ENCODE measurements at places on chromosomes 7 and 10. TPM values are rescaled to one million over a fixed set of nuclear protein-coding genes. Genes with fewer than 3 reads are reported as not detected.

DNA sequence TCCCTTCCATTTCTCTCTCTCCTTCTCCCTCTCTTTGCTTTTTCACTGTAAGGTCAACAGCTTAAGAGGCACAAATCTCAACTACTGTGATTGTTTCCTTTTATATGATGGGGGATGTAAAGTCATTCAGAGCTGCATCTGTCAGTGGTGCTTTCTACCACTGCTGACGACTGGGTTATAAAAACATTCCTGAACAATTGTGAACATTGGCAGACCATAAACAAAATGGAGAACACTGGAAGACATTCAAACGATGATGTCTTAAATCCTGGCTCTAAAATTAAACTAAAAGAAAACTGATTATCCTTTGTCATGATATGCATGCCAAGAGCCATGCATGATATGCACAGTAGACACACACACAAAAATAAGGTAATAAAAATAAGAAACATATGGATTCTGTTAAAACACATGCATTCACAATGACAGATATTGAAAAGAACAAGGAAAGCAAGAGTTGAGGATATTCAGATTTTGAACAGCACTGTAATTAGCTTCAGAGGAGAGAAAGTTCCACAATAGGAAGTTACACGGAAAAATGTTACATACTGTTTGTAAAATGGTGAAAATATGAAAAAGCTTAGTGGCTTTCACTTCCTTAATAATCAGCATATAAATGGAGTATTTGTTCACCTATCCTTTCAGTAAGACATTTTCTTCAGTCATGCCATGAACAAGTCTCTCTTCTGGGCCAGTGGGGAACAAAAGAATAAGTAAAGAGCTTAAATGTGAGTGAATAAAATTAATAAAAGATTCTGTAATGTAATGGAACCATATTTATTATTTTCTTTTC, 89.2 kb downstream of the RNLS start:
- no peak for DNase-seq

DNA sequence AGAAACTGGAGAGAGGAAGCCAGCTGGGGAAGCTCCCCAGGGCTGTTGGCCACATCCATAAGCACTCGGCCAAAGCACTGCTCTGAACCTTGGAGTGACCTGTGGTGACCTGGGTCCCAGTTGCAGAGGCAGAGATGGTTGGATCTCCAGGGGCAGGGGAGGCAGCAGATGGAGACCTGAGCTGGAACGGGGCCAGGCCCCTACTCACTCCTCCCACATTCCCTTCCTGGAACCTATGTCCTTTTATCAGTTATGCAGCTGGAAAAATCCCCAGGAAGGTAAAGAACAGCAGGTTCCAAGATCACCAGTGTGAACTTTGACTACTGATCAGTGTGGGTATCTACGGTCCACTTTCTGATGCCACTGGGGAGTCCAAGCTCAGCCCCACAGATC, 9.6 kb upstream of the PNLIPRP2 start:
- no peak for DNase-seq

DNA sequence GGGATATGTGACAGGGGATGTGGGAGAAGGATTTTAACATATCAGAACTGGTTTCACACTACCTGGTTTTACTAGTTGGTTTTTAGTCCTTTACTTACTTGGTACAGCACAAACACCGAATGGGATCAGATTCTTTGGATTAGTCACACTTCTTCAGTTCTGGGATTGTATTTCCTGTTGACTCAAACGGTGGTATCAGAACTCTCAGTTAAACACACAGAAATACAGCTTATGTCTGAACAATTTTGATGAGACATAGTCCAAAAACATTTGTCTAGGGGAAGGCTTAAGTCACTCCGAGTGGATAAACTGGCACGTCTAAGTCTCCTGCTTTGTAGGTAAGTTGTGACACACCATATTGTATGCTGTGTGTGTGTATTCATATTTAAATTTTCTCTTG, 480.5 kb downstream of the PHTF2 start:
- no peak for DNase-seq

DNA sequence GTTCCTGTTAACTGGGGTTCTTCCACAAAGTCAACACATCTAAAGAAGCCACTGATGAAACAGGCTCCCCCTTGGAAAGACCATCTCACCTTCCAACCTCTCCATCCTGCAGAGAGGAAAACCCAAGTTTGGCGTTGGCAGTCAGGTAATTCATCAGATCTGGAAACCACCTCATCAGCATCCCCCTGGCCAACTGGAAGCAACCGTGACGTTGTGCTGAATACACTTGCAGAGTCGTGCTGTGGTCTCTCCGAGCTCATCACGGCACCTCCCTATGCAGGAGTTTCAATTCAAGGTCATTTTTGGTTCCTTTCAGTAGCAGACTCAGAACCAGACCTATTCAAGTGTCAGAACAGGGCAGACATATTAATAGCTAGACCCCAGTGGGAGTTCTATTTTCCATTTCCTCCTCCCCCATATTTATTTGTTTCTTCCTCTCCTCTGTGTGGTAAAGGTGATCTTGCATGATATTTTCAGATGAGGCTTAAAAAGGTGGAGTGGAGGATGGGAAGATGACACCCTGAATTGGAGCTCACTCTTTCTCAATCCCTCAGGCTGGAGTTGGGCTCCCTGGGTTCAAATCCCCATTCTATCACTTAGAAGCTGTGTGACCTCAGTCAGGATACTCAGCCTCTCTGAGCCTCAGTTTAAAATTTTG, 149.1 kb upstream of the ADO start:
- DNase-seq, result no peak

- no peak for DNase-seq
These were observed 141.1 kb upstream of the ITGB1 start for GRCh38 chr10:33098951-33099663.

DNA sequence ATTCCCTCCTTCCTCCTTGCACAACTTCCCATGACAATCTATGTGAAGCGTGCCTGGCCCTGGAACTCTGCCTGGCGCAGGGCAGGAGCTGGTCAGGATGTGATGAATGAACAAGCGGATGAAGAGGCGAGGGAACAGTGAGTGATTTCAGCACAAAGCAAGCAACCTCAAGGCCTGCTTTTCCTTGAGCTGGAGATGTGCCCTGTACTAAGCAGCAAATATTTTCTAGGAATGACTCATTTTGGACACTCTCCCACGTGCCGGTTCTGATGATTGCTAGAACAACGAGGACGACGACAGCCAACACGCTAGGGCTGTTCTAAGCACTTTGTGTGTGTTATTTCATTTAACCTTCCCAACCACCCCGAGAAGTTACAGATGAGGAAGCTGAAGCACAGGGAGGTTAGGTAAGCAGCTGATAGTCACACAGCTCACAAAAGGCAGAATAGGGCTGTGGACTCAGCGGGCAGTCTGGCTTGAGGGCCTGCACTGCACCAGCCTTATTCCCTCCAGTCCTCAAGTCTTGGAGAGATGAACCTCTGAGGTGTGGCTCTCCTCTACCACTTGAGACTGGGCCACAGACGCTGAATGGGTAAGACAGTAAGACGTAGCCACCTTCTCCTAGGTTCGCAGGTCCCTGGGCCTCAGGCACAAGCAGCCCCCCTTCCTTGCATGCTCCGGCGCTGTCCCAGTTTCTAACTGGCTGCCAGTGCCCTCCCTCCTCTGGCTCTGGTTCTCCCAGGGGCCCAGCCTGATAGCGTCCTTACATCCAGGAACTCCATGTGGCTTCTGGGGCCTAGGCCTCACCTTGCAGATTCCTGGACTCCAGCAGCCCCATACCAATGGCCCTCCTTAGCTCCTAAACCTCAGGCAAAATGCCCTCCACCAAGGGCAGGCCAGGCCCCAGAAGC, 59.0 kb downstream of the YKT6 start:
- DNase-seq, result no peak

- DNase-seq, result no peak
These were observed 117.9 kb downstream of the MTPAP start for GRCh38 chr10:30231071-30231652.

DNA sequence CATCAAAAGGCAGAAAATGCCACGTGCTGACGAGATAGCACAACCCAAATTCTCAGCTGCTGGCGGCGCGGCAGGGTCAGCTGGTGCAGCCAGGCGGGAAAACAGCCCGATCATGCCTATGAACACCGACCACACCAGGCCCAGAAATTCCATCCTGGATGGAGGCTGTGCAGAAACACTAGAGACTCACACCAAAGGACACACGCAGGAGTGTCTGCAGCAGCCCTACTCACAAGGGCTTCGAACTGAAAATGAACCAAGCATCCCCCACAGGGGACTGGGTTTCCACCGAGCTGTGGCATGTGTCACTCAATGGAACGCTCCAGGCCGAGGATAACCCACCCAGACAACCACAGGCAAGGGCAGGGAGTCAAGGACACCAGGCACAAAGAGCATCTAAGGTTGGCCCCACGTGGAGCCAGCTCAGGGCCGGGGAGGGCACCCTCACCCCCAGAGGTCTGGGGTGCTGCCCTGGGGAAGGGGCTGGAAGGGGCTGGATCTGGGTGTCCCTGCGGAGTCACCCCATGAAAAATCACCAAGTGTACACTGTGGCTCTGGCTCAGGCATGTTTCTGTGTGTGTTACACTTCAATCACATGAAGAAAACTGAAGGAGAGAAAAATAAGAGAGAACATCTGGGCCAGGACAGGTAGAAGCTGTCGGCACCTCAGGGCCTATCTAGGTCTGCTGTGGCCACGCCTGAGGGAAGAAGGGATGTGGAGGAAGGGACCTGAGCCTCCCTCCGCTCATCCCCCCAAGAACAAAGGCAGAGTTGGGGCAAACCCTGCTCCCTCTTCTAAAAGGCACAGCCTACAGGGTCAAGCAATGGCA, 33.0 kb downstream of the RASGEF1A start:
- DNase-seq, result no peak

- DNase-seq, result peak; percentile 79
These were observed 12.6 kb downstream of the TMEM176B start for GRCh38 chr7:150787321-150788281.

DNA sequence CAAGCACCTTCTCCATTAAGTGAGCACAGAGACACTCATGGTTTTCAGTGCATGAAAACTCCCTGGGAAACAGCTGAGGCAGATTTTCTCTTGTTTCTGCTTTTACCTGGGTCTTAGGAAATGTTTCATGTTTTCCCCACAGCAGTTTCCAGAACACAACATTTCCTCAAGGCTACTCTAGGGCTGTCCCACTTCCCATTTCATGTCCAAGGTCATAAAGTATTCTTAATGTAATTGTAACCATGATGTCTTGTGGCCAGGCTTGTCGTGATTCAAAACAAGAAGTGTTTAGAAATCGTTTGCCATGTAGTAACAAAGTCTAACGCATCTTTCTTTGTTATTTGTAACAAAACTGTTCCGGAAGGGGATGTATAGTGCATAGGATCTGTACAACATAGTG, 83.8 kb upstream of the NRP1 start:
- no peak for DNase-seq

DNA sequence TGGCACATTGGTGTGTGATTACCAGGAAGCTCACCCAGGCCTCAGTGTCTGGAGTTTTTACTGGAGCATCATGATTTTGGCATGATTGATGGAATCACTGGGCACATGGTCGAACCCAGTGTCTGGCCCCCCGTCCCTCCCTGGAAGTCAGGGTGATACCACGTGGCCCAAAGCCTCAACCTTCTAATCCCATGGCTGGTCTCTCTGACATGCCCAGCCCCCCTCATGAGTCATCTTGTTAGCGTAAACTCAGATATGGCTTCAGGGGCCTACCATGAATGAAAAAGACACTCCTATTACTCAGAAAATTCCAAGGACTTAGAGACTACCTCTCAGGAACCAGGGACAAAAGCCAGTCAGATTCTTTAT, 109.3 kb downstream of the GRK5 start:
- no peak for DNase-seq

DNA sequence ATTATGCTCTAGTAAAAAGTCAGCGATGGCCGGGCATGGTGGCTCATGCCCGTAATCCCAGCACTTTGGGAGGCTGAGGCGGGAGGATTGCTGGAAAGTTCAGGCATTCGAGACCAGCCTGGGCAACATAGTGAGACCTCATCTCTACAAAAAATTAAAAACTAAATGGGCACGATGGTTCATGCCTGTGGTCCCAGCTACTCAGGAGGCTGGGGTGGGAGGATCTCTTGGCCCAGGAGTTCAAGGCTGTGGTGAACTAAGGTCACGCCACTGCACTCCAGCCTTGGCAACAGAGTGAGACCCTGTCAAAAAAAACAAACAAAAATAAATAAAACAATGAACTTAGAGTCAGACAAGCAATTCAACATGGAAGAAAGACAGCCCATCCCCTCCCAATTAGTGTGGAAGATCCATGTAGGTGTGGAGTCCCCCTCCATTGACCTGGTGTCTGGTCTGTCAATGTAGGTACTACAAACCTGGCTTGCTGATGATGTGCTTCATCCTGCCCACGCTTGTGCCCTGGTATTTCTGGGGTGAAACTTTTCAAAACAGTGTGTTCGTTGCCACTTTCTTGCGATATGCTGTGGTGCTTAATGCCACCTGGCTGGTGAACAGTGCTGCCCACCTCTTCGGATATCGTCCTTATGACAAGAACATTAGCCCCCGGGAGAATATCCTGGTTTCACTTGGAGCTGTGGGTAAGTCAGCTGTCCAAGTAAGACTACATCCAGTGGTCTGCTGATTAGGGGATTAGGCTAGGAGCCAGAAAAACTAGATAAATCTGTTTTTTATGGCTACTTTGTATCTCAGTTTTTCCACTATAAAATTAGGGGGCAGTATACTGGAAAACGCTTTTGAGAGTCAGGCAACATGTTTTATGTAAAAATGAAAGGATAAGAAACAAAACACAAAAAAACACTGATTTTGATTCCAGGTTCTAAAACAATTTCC, 9.3 kb downstream of the SCD start:
- no peak for DNase-seq

DNA sequence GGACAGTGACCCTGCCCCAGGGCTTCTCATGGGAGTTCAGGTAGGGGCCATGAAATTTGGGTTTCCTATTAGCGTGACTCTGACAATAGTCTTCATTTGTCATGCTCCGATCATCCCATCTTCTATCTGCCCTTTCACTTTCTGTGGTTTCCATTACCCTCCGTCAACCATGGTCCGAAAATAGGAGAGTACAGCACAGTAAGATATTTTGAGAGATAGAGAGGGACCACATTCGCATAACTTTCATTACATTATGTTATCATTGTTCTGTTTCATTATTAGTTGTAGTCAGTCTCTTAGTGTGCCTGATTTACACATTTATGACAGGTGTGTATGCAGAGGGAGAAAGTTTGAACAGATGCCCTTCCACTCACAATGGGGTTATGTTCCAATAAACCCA, 649.2 kb downstream of the SDK1 start:
- no peak for DNase-seq

GRCh38 chr10:59561477-59562121, 148.1 kb downstream of the SLC16A9 start:
- no peak for DNase-seq

GRCh38 chr10:114723991-114724715, 66.1 kb upstream of the ABLIM1 start:
- no peak for DNase-seq

- peak; percentile 58 for DNase-seq
These were observed 4.6 kb downstream of the BHLHA15 start for GRCh38 chr7:98215561-98216495.

The DUS4L gene
- polyA plus RNA-seq, result 4.0 TPM

The TMEM184A gene
- polyA plus RNA-seq, result 3.8 TPM

The DNAAF5 gene
- 10.2 TPM for polyA plus RNA-seq

The GIMAP5 gene
- polyA plus RNA-seq, result 10.0 TPM

The ENKUR gene
- 1.7 TPM for polyA plus RNA-seq

The CYP2C18 gene
- polyA plus RNA-seq, result 12.7 TPM

The CRPPA gene
- 0.28 TPM for polyA plus RNA-seq

The CADPS2 gene
- polyA plus RNA-seq, result 18.9 TPM

The P4HA1 gene
- polyA plus RNA-seq, result 10.1 TPM

Data from stomach (tissue), 19 donors.